ENCODE measurements at places on chromosomes 2 and 18.

- DNase-seq = no peak
These were observed 1652.3 kb upstream of the SLC39A10 start for GRCh38 chr2:194004590-194005206.

DNA sequence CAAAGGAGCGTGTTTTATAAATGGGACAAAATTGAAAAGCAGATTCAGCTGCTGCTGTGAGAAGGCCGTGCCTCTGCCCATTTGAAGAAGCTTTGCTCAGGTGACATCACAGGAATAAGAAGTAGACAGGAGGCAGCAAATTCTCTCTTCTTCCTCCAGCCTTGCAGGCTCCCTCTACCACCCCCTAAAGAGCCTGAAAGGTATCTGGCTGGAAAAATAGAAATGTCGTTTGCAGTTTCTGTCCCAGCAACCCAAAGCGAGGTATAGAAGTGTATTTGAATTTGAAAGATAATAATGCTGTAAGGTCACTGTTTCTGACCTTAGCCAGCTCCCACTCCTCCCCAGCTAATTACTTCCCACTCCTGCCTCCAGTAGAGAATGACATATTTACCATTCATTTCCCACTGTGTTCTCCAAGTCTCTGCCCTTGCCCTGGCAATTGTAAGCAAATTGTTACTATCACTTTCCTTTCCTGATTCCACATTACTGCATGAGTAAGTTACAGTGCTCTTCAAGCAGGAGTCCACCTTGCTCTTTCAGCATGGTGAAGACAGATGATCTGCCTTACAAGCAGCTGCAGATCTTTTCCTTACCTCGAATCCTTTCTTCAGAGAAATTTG lies 56.8 kb upstream of the RASGRP3 start:
- no peak for DNase-seq

GRCh38 chr18:37381554-37381953 lies 184.0 kb downstream of the CELF4 start:
- no peak for DNase-seq

DNA sequence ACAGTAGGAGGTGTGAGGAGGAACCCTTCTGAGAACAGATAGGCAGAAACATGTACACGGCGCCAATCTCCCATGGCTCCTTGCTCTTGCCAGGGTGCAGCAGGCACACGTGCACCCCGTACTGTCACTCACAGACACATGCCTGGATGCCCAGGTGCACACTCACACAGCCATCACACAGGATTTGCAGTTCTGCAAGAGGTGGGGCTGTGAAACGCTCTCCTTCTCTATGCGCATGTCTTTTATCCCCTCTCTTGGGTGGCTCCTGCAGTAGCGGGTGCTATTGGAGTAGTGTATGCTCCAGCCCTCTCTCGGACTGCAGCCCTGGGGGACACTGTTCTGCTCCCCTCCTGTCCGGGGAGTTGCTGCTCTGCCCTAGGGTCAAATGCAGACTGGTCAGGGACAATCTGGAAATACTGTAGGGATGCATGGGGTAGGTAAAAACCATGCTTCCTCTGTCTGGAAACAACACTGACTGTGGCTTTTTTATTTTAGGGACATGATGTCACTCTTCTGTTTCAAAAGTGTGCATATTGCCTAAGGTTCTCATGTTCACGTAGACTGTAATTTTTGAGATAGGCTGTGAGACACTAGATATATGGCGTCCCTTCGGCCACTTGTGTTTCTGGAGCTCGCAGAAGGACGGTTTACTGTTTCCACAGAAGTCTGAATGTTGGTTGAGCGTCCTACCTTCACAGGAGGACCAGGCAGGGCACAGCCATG lies 118.5 kb downstream of the PRKCE start:
- no peak for DNase-seq

DNA sequence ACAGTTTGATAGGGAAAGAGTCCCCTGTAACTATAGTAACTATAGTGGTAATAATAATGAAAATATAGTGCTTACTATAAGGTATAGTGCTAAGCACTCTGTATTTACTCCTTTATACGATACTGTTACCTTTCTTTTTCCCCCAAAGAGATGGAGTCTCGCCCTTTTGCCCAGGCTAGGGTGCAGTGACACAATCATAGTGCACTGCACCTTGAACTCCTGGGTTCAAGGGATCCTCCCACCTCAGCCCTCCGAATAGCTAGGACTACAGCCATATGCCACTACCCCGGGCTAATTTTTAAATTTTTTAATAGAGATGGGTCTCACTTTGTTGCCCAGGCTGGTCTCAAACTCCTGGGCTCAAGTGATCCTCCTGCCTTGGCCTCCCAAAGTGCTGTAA lies 34.6 kb downstream of the EML4 start:
- DNase-seq = no peak

DNA sequence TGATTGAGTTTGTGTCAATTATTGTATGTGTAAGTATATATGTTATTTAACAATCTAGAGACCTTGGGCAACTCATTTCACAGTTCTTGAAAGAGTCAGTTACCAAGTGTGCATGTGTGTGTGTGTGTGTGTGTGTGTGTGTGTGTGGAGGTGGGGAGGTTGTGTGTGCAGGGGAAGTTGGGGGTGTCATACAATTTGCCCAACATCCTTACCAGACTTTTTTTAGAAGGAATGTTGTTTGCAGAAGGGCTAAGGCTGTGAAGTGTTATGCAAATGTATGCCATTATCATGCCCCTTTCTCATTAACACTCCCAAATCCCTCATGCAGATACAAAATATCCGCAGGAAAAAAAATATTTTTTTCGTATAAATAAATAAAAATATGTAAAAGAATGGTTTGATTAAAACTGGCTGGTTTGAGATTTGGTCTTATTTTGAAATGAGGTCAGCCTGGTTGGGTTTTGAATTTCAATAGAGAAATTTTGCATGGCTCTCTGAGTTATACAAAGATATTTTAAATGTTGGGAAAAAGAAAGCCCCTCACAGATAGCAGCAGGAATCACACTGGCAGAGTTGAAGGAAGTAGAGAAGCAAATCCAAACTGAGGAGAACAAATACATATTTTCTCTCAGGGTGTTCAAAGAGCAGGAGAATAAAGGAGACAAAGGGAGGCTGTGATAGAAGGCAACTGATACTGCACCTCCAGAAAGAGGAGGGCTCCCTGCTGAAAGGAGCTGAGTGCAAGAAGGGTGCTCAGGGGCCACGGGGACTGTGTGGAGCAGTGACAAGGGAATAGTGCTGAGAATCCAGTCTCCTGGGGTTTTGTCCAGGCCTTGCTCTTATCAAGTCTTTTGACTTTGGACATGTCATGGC lies 1365.5 kb upstream of the CELF4 start:
- no peak for DNase-seq

DNA sequence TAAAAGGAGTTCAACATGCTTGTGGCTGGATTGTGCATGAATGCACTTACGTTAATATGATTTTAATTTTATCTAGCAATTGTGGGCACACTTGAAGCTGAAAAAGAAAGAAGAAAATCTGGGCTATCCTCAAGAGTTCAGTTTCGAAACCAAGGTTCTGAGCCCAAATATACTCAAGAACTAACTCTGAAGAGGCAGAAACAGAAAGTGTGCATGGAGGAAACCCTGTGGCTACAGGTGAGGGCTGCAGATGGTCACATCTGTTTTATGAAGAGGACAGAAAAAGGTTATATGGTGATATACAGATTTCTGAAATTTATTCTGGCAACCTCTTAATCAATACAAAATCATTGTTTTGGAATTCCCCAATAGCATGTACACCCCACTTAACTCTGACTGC lies 57.3 kb downstream of the ITGA6 start:
- DNase-seq = no peak

DNA sequence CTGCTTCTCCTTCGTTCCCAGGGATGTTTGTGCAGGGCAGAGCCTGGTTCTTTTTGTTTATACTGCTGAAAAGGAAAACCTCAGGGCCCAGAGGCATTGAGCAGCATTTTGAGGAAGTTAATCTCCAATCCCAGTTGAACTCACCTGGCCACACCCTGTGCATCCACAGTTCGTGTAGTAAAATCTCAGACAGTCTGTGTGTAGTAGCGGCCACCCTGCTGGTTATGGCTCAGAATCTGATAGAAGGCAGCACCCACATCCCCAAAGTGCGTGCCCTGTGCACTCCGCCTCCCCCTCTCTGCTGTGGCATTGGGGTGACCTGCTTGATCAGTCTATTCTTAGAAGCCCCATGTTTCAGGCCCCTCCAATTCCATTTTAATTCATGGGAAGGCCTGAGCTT lies 10.9 kb downstream of the TRIB2 start:
- DNase-seq = no peak

GRCh38 chr2:224162122-224162521 lies 123.0 kb upstream of the SERPINE2 start:
- no peak for DNase-seq

DNA sequence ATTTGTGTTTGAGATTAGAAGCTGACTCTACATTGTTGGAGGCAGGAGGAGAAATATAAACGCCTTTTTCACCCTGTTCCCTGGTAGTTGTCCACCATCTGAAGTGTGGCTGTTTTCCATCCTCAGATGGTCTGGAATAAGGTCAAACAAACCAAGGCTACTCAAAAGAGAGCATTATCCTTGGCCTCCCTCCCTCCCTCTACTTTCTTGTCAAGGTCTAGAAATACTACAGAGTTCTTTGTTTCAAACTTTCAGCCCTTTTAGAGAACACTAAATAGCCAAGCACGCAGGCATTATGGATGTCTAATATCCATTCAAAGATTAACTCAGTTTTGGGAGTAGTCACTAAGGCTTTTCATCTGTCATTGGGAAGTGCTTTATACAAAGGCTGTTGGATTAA lies 215.8 kb upstream of the ITGA4 start:
- DNase-seq = no peak

DNA sequence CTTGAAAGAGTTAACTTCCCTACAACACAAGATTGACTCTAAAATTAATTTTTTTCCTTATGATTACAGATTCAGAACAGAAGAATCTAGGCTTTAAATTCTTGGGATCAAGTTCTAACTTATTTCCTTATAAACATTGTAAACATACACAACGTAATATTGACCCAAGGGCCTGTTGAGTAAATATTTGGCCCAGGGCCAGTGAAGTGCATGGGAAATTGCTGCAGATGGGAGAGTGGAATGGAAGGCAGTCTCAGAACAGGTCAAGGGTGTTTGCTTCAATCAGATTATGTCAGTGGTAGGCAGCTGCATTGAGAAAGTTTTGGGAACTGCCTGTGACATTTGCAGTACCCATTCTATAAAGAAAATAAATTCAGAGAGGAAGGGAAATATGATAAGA lies 137.6 kb downstream of the MYO1B start:
- DNase-seq = no peak

GRCh38 chr18:24127735-24128134 lies 11.1 kb upstream of the CABYR start:
- DNase-seq = no peak

DNA sequence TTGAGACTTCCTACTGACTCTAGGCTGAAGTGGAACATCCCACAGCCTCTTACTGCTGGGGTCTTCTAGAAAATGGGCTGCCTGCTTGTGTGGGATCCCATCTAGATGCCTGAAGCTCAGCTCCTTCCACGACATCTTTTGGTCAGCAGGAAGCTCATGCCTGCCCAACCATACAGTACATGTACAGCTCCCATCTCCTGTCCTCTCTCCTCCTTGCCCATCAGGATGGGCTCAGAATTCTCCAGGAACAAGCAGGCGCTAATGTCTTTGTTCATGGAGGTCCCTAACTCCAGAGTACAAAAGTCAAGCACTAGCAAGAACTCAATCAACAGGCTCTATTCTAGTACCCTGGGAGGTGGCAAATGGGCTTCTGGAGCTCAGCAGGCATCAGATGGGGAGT lies 31.7 kb upstream of the GPR17 start:
- DNase-seq = no peak

GRCh38 chr2:36539631-36540030 lies 58.3 kb downstream of the FEZ2 start:
- no peak for DNase-seq

- DNase-seq = no peak
These were observed 140.7 kb downstream of the RNF144A start for GRCh38 chr2:7057865-7058400.

GRCh38 chr2:168751104-168751740 lies 51.2 kb upstream of the NOSTRIN start:
- DNase-seq = no peak

- DNase-seq = no peak
These were observed 530.7 kb downstream of the CBLN2 start for GRCh38 chr18:72013427-72013850.

DNA sequence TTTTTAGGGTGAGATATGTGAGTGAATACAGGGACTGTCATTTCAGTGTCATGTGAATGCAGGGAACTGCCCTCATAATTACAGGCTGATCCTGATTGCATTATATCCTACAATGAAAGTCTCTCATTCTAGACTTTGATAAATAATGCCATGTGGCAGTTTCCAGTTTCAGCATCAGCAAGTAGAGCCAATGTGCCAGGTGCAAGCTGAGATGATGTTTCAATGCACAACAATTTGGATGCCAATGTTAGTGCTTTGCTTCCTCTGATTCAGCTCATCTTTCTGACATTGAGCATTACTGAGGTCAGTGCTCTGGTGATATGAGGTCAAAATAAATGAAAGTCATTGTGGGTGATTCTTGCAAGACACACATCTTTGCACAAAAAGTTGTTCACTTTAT lies 63.7 kb upstream of the TFPI start:
- DNase-seq = no peak

All from stimulated activated CD8-positive, alpha-beta memory T cell treated with anti-CD3 and anti-CD28 coated beads, Interleukin-7, amount 100 ng/mL, for 1 hour (primary cell).